ENCODE measurements at places on chromosomes 13 and 19.

DNA sequence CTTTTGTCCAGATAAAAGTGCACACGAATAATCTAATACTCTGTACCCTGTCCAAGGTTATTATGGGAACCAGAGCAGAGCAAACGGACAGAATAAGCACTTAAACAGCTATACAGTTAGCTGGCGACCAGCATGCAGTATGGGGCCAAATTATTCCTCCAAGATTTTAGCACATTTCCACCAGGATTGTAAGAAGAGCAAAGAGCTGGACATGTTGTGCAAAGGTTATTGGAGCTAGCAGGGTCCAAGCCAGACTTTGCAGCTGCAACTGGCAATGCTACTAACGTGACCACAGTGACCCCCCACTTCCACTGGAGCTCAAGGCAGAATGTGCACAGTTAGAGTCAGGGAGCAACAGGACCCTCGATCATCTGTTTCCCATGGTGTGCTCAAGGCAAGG is 89.9 kb downstream of the COL4A1 start:
- DNase-seq, result no peak

- no peak for DNase-seq
These were observed 20.8 kb downstream of the RANBP3 start for GRCh38 chr19:5957170-5957569.

GRCh38 chr13:21081926-21082325 is 20.5 kb upstream of the LATS2 start:
- no peak for DNase-seq

- peak; percentile 80 for DNase-seq
These were observed 20.1 kb downstream of the WTIP start for GRCh38 chr19:34501339-34502320.

DNA sequence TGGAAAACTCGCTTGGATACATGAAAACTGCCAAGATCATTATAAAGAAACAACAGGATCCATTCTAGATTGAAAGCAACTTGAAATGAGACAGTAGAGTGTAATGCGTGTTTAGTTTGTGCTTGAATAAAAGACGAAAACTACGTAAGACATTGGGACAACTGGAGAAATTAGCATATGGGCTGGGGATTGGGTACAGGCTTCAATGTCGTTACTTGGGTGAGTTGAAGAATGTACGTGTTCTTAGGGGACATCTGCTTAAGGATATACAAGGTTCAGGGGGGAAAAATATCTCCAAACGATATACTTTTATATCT is 471 bp upstream of the ERVK3-1 start:
- DNase-seq, result no peak

- DNase-seq, result no peak
These were observed 135.6 kb downstream of the TM9SF2 start for GRCh38 chr13:99636728-99637353.

DNA sequence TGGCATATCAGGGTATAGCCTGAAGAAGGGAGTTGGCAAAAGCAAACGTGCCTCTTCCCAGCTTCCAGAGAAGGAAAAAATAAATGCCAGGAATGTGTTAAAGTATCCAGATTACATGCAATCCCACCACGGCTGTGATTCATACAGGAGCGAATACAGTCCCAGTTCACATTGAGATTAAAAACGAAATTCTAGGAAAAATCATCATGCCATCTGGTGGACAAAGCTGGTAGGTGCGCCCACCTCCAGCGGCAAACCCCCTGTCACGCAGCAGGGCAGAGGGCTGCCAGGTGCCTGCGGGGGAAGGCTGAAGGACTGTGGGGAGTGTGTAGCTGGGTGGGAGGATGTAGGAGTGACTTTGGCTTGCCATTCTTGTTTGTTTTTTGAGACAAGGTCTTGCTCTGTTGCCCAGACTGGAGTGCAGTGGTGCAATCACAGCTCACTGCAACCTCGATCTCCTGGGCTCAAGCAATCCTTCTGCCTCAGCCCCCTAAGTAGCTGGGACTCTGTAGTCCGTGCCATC is 6.4 kb upstream of the DMWD start:
- DNase-seq, result no peak

DNA sequence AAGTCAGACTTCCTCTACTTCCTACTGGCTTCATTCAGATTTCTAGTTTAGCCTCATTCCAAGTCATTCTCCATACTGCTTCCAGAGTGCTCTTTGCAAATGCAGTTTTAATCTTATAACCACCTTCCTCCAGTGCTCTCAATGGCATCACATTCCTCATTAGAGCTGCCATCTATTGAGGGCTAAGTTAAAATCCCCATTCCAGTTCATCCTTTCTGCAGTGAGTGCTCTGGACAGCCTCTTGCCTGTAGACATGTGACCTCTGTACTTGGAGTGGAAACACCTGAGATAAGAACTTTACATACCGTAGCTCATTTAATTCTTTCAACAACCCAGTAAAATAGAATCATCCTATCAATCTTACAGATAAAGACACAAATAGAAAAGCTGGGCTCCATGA is 57.9 kb upstream of the MAB21L1 start:
- DNase-seq, result no peak

- no peak for DNase-seq
These were observed 24.6 kb upstream of the IGSF23 start for GRCh38 chr19:44588771-44589112.

DNA sequence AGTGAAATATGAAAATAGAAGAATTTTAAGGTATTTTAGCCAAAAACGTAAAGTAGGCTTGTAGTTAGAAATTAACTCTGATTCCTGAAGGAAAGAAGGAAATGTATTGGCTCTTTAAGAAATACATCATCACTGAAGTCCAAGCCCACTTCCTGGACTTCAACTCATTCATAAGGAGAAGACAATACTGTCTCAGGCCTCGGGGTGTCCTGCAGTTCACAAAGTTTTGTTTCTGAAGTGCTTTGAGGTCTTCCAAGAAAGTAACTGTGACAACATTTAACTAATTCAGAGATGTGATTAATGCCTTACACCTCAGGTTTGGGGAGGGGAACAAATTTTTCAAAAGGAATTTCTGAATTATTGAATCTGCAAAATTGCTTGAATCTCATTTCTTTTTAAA is 65.8 kb upstream of the STARD13 start:
- no peak for DNase-seq

DNA sequence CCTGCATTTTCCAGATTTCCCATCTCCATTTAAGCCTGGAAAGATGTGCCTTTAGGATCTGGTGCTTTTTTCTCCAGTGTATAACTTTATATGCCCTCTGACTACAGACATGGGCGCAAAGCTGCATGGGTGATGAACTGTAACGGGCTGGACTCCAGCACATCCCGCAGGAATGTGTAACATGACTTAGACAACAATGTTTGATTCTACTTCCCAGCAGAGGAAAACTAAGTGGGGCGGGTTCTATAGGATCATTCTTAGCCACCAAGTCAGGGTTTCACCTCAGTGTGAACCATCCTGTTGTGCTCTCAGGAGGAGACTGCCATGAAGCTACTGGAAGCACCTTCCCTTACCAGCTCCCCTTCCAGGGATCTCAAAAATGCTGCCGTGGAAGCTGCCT is 93.2 kb upstream of the SERP2 start:
- DNase-seq, result no peak

GRCh38 chr13:112467236-112467635 is 91.1 kb downstream of the SPACA7 start:
- no peak for DNase-seq

DNA sequence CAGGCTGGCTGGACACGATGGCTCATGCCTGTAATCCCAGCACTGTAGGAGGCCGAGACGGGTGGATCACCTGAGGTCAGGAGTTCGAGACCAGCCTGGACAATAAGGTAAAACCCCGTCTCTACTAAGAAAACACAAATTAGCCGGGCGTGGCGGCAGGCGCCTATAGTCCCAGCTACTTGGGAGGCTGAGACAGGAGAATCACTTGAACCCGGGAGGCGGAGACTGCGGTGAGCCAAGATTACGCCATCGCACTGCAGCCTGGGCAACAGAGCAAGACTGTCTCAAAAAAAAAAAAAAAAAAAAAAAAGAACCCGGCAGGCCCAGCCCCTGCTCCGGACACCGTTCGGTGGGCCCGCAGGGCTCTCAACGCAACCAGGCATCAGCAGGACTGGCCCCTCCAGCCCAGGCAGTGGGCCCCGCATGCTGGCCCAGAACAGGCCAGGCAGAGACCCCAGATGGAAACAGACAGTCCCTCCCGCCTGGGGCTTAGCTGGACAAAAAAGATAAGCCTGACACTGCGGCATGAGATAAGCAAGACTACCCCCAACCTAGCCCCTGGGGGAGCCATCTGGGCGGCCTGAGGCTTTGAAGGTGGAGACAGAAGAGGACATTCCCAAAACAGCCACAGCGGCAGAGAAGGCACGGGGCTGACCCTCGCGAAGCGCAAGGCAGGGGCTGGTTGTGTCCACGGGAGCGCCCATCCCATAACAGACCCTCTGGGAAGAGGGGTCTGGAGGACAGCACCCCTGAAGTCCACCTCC is 11.6 kb downstream of the REXO1 start:
- DNase-seq, result no peak

- DNase-seq, result no peak
These were observed 1.8 kb upstream of the NMRK2 start for GRCh38 chr19:3931041-3931440.

DNA sequence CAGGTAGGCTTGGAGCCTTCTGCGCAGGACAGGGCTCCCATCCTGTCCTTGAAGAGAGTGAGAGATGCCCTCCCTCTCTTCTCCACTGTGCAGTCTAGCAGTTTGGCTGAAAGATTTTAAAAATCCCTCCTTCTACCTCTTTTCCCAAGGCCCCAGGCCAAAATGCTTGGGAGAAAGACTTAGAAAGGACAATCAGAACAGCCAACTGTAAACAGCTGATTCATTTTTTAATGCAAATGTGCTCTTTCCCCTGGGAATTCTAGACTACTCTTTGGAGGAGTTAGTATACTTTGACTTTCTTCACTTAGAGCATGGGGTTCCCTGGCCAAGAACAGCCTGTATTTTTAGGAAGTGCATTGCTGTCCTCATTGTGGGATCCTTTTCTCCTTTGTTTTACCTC is 398.9 kb downstream of the GPC6 start:
- DNase-seq, result no peak

GRCh38 chr13:50119591-50119990 is 104.3 kb downstream of the KCNRG start:
- no peak for DNase-seq

- no peak for DNase-seq
These were observed 1.8 kb upstream of the CD37 start for GRCh38 chr19:49333418-49333805.

DNA sequence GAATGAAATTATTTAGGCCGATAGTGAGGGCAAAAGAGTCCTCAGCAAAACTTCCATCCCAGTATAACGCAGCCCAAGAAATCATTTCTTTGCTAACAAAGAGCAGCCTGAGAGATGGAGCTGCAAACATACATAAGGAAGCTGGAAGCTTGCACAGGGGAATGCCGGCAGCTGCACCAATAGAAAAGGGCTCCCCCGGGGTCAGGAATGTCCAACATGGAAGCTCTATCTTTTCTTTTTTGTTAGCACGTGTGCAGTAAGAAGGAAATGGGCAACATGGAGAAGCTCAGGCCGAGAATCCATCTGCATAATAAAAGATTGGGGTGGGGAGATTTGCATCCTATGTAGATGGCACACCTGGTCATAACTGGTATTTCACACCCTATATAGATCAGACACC is 1363.5 kb upstream of the PCDH20 start:
- no peak for DNase-seq

GRCh38 chr19:15195371-15196334 is 5.1 kb downstream of the NOTCH3 start:
- no peak for DNase-seq

- DNase-seq, result peak; percentile 2
These were observed 46.4 kb downstream of the PSG3 start for GRCh38 chr19:42693760-42694350.

Data from stimulated activated CD4-positive, alpha-beta T cell treated with anti-CD3 and anti-CD28 coated beads, TNF-alpha, amount 100 ng/mL, for 48 hours (primary cell).